ENCODE measurements at places on chromosomes 12 and 14.

DNA sequence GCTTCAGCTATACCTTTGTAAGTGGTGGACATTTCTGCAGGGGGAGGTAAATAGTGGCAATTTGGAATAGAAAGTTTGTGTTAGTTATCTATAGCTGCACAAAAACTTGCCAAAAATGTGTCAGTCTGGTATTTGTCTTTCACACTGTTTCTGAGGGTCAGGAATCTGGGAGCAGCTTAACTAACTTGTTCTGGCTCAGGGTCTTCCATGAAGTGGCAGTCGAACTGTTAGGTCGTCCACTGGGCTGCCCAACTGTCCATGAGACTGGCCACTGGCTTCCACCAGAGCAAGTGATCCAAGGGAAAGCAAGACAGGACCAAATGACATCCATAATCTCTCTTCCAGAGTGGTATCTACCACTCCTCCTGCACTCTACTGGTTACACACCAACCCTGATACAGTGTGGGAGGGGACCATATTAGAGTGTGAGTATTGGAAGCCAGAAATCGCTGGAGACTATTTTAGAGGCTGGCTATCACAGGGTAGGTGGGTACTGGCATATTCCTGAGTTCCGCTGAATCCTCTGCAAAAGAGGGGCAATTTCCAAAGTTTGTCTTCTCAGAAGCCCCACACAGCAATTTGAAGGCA, 60.9 kb downstream of the DYRK2 start:
- no peak for DNase-seq

DNA sequence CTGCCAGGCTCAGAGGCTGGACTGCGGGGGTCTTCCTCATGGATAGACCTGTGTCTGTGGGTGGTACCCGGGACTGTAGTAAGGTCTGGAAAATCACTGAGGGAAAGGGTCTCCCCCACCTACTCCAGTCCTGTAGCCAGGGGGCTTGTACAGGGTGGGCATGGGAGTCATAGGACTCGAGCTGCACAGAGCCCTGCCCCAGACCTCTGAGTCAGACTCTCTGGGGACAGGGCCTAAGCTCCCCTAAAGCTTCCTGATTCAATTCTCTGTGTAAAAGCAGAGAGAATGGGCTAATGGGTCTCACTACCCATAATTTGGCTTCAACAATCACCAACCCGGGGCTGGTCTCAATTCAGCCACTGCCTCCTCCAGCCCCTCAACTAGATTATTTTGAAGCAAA, 27.0 kb downstream of the LRTM2 start:
- DNase-seq, result no peak

DNA sequence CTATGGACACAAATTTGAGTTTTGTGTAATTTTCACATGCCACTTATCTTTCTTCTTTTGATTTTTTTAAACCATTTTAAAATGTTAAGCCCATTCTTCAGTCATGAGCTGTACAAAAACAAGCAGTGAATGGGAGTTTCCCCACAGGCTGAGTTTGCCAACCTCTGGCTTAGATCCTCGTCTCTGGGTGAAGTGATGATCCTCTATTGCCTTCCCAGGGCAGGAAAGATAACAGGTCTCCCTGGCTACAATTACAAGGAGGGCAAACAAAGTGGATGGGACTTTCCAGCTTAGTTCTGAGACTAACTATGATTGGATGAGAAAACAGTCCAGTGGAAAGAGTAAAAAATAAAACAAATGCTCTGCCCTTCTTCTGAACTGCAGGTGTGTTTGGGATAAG, 203.7 kb downstream of the SPTSSA start:
- no peak for DNase-seq

DNA sequence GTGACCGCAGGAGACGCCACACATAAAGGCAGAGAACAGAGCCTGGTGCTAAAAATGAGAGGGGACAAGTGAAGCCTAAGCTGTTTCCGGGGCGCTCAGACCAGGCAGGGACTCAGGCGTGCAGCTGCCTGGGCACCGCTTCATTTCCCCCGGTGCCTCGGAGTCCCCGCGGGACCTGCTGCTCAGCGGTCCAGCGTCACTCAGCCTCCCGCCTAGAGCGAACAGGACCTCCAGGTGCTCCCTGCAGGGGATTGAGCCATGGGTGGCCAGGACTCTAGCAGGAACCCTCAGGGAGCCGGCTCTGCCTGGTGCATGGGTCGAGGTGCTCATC, 31.0 kb downstream of the CCDC85C start:
- no peak for DNase-seq

- no peak for DNase-seq
Measured at GRCh38 chr12:20588042-20588441, 107.1 kb upstream of the SLCO1C1 start.

DNA sequence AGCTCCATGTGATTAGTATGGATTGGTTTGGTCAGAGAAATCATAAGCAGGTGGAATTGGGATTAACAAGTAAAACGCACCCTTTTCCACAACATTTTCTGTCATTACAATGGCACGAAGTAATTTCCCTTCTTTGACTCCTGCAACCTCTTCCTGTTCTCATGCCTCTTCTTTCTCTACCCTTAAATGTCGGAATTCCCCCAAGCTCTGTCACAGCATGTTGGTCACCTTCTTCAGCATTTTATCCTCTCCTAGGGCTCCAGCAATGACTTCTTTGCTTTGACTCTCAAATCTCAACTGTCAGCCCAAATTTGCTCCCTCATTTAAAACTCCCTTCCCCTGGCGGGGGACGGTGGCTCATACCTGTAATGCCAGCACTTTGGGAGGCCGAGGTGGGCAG, 5.3 kb upstream of the GRIP1 start:
- no peak for DNase-seq

DNA sequence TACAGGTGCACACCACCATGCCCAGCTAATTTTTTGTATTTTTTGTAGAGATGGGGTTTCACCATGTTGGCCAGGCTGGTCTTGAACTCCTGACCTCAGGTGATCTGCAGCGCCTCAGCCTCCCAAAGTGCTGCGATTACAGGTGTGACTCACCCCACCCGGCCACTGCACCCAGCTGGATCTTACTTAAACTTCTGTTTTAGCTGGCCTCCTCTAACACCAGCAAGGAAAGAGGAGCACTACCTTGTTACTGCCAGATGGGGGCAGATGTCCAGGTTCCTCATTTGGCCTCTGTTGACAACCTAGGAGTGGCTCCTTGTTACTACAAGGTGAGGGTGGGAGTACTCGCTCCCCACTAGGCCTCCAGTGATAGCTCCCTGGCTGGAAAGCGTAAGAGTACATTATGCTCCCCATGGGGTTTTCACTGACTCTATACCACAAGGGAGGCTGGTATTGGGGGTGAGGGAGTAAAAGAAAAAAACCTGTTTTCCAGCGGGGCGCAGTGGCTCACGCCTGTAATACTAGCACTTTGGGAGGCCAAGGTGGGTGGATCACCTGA, 13.2 kb upstream of the ARF6 start:
- DNase-seq, result peak; percentile 42

DNA sequence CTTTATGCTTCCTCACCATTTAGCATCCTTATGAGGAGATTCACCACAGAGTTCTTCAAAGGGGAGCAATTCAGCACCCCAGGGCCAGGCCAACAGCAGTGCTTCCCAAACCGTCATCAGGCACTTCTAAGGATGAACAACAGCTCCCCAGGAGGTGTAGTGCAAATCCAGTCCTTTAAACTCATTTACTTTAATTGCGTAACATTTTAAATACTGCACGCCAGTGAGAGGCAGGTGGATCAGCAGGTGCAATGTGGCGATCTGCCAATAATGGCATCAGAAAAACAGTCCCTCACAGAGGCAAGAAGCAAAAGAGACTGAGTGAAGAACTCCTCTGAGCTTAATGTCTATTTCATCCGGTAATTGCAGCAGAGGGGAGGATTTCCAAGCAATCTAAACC, 770.9 kb upstream of the FOXG1 start:
- no peak for DNase-seq

Measured in fibroblast of gingiva (primary cell).